Motor neuron (in vitro differentiated cells): ENCODE measurements at places on chromosomes 12 and 14. TPM values are rescaled to one million over a fixed set of nuclear protein-coding genes. Genes with fewer than 3 reads are reported as not detected.

Gene HOXC10
- 0.63 TPM in 1 of 2 replicates, not detected in the other for total RNA-seq

Gene C3AR1
- 0.15 and 0.32 TPM in 2 replicates for total RNA-seq

Gene SYNDIG1L
- total RNA-seq = 0.09 and 0.17 TPM in 2 replicates

Gene SLCO1B1
- total RNA-seq = not detected in 2 replicates

Gene SRRM4
- 4.8 and 7.4 TPM in 2 replicates for total RNA-seq

Gene TCTN2
- 15.1 and 15.3 TPM in 2 replicates for total RNA-seq

Gene LRP1-AS
- 0.71 TPM in 1 of 2 replicates, not detected in the other for total RNA-seq

Gene HCFC2
- total RNA-seq = 16.4 and 18.2 TPM in 2 replicates

Gene PPFIA2
- total RNA-seq = 34.9 and 38.7 TPM in 2 replicates

Gene TSPAN31
- total RNA-seq = 20.8 and 22.2 TPM in 2 replicates

Gene PTHLH
- 4.8 and 8.5 TPM in 2 replicates for total RNA-seq

Gene SLC10A1
- 1.6 and 1.8 TPM in 2 replicates for total RNA-seq

Gene B3GNT4
- total RNA-seq = 1.3 and 1.7 TPM in 2 replicates

Gene FBLN5
- total RNA-seq = 1.4 and 1.6 TPM in 2 replicates

Gene RIN3
- 2.2 and 3.8 TPM in 2 replicates for total RNA-seq

Gene TAS2R43
- total RNA-seq = 0.92 TPM in 2 replicates

Gene TAS2R8
- 0.25 and 0.48 TPM in 2 replicates for total RNA-seq

Gene CLEC4E
- total RNA-seq = not detected in 2 replicates

Gene SMCO3
- total RNA-seq = 0.54 and 1.0 TPM in 2 replicates

Gene PPP1R3E
- 14.3 and 16.7 TPM in 2 replicates for total RNA-seq

Gene TBX3
- total RNA-seq = 3.1 and 3.9 TPM in 2 replicates

Gene PPP2R5E
- 19.4 and 22.0 TPM in 2 replicates for total RNA-seq

Gene PZP
- total RNA-seq = 0.08 and 0.27 TPM in 2 replicates

Gene KRT74
- not detected in 2 replicates for total RNA-seq

Gene RASSF9
- total RNA-seq = 0.04 and 0.14 TPM in 2 replicates

Gene CCNB1IP1
- total RNA-seq = 71.4 and 77.0 TPM in 2 replicates

Gene NEK9
- total RNA-seq = 23.2 and 41.5 TPM in 2 replicates
